CD4-positive, CD25-positive, alpha-beta regulatory T cell (primary cell): ENCODE measurements at places on chromosomes 16 and 17. TPM values are rescaled to one million over a fixed set of nuclear protein-coding genes. Genes with fewer than 3 reads are reported as not detected.

UTS2R gene
- not detected for polyA plus RNA-seq

CD19 gene
- polyA plus RNA-seq = not detected

NAE1 gene
- polyA plus RNA-seq = 89.1 TPM

MPV17L gene
- polyA plus RNA-seq = not detected

WNT9B gene
- polyA plus RNA-seq = not detected

SLC7A6OS gene
- 26.1 TPM for polyA plus RNA-seq

SLC13A5 gene
- not detected for polyA plus RNA-seq

KRT9 gene
- not detected for polyA plus RNA-seq

RNF43 gene
- polyA plus RNA-seq = 0.65 TPM

MYL11 gene
- polyA plus RNA-seq = not detected

KRT13 gene
- not detected for polyA plus RNA-seq

NUTF2 gene
- 124 TPM for polyA plus RNA-seq
